ENCODE measurements at places on chromosomes 5 and 9. TPM values are rescaled to one million over a fixed set of nuclear protein-coding genes. Genes with fewer than 3 reads are reported as not detected.

Gene IL13
- not detected for total RNA-seq

Gene ABLIM3
- total RNA-seq: 3.9 TPM

Gene USP20
- total RNA-seq: 24.9 TPM

Gene THG1L
- total RNA-seq: 9.7 TPM

Gene CAMK2A
- total RNA-seq: 1.6 TPM

Gene LCP2
- 0.09 TPM for total RNA-seq

Gene TEX48
- not detected for total RNA-seq

DNA sequence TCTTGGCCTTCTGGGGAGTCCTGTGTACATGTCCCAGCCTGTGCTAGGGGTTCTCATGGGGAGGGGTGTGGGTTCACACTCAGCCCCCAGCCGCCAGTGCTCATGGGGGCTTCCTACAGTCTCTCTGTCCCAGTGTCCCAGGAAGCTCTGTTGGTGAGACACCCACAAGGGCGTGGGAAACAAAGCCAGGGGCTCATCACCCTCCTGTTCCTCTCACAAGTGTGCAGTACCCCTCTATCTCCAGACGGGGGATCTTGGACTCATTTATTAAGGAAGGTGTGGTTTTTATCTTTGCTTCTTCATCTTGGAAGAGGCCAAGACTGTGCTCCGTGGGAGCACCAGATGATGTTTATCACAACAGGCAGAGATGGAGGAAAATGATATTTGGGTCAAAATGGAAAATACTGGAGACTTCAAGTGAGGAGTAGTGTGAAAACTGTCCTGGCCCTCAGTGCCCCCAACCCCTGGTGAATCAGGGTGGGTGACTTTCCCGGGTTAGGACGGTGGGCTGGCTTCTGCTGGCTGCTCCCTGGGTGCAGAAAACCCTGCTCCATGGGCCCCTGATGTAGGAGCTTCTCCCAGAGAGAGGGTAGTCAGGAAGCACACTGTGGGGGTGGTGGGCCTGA lies 15.2 kb downstream of the TMEM171 start:
- DNase-seq: no peak

DNA sequence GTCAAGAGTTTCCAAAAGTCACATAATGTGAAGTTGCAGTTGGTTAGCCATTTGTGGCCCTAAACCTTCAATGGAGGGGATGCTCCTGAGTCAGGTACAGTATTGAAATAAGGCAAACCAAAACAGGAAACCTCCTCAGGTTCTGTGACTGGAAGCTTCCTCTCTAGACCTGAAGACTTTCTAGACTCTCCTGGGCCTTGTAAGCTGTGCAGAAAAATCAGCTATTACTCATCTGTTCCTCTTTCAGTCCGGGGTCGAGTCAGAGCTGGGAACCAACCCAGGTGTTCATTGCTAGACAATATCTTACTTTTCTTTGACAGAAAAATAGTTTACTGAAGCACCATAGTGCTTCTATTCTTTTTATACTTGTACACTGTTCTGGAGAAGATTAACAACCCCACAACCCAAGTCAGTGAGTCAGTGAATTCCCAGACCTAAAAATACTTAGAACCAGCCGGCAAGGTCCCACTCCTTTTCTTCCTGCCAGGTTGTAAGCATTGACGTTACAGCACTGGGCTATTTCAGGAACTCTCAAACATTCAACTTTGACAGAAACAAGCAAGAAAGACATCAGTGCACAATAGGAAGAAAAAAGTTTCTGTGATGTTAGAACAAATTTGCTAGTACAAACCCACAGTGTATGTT lies 47.3 kb downstream of the FSTL4 start:
- no peak for DNase-seq

GRCh38 chr5:158897444-158898160 lies 202.1 kb downstream of the EBF1 start:
- DNase-seq: no peak

DNA sequence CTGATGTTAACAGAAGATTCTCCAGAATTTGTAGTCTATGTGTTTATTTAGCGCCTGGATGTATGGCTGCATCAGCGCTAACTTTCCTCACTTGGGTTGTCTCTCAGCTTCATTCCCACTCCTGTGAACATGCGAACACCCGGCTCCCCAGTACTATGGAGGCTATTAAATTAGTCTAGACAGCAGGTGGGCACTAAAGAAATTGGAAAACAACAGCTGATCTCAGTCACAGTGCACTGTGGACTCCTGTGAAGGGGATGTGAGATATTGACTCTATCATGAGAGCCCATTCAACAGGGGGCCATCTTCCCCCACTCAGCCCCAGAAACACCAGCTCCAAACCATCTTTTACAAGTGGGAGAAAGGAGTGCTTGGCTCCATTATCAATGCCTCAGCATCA lies 471.0 kb downstream of the KDM4C start:
- DNase-seq: no peak

- no peak for DNase-seq
Observed at GRCh38 chr5:93406971-93407401, 174.0 kb downstream of the NR2F1-AS1 start.

GRCh38 chr9:110357505-110357904 lies 19.8 kb upstream of the TXNDC8 start:
- no peak for DNase-seq

Measured in astrocyte (in vitro differentiated cells and primary cell).